ENCODE measurements at places on chromosomes 16 and 17.

DNA sequence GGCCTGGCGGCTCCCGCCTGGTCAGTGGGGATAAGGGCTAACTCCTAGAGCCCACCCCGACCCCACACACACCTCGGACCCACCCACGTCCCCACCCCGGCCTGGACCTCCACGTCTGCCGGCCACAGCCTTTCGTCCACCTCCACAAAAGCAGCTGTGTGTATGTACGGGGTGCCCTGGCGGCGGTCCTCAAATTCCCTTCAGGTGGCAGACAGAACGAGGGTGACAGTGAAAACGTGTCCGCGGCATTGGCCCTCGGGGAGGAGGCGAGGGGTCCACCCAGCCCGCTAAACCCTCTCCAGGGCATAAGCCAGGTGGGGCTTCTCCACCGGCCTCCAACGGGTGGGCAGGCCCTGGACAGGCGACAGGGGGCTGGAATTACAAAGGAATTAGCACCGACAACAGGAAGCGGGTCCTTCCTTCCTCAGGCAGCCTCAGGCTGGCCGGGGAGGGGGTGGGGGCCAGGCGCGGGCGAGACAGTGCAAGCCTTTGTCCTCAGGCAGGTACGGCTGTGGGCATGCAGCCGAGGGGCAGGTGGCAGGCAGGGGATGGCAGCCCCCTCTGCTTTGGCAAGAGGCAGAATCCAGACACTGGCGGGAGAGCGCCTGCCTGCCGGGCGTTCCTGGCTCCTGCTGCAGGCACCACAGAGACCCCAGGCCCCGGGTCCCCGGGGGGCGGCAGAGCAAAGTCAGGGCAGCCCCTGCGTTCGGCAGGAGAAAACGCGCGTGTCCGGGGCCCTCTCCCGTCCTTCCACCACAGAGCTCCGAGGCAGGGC is 12.3 kb upstream of the PITPNA start:
- DNase-seq, result no peak

GRCh38 chr17:992933-993332 is 4.0 kb upstream of the TIMM22 start:
- peak; percentile 43 for DNase-seq

GRCh38 chr17:72977771-72978417 is 114.6 kb downstream of the SLC39A11 start:
- DNase-seq, result no peak

DNA sequence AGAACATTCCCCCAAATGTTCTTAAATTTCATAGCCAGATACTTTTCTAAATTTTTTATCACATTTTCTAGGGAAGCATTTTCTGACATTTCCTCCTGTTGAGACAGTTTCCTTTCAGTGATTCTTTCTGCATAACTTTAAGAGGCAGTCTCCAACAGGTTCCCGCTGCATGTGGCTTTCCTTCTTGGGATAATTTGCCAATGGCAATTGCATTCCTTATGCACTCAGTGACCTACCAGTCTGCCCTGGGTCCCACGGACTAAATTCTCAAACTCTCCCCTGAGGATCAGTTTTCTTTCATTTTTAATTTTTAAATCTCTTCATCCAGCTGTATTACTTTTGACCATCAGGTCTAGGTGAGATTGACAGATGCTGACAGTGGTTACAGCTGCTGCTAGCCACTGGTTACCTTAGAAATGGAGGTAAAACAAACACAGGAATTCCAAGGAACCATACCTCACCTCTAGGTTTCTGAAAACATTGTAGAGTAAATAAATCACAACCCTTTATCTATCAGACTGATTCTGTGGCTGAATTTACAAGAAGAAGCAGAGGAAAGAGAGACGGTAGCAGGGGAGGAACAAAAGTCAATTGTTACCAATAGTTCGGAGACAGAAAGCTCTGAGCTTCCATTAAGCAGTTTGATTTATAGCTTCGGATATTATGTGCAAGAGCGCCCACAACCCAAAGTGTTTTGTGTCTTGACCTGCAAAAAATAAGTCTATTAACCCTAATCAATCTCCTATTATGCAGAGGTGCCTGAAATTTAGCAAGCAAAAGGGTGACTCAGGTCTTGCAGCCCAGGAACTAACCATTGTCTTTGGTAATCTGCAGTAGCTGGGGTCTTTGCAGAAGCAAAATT is 216.0 kb downstream of the PMP22 start:
- DNase-seq, result no peak

- DNase-seq, result no peak
Observed at GRCh38 chr17:74326506-74326905, 480 bp downstream of the KIF19 start.

DNA sequence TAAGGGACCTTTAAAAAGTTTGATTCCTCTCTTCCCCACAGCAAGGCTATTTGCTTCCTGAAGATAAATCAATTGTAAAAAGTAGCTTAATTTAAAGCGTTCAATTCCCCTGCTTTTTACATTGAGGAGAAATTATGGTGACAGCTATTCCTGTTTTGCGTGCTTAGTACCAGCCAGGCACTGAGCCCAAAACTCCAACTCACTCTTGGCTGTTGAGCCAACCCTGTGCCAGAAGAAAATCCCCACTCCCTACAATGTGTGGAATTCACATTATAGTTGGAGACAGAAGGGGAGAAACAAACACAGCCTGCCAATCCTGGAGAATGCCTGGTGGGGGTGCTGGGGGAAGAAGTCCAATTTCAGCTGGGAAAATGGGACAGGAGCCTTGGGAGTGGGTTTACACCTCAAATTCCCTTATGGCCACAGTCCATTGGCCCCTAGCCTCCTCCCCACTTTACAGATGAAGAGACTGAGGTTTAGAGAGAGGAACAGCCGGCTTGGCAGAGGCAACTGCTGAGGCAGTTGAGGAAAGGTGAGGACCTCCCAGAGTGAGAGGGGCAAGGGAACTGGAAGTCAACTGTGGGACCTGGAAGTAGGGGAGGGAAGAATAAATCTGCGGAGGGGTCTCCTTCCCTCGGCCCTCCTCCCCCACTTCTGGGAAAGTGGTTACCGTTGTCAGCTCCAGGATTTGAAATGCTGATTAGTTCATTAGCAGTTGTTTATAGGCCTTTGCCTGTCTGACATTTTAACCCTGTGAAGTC is 26.1 kb downstream of the CDH1 start:
- DNase-seq, result no peak

GRCh38 chr16:78211946-78212345 is 112.5 kb downstream of the WWOX start:
- DNase-seq, result no peak

DNA sequence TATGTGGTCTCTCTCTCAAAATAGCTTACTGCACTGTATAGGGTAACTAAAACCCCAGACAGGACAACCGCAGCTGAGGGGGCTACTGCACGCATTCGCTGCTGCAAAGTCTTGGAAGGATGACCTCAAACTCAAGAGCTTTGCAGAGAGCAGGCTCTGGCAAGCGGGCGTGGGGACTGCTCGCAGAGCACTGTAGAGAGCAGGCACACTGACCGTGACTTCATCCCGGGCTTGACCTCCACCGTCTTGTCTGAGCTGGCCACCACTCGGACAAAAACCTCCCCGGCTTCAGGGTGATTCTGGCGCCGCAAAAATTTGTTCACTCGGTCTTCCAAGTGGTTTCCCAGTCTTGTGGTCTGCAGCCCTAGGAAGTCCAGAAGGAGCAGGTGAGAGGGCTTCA is 22.9 kb upstream of the TRAP1 start:
- DNase-seq, result no peak

DNA sequence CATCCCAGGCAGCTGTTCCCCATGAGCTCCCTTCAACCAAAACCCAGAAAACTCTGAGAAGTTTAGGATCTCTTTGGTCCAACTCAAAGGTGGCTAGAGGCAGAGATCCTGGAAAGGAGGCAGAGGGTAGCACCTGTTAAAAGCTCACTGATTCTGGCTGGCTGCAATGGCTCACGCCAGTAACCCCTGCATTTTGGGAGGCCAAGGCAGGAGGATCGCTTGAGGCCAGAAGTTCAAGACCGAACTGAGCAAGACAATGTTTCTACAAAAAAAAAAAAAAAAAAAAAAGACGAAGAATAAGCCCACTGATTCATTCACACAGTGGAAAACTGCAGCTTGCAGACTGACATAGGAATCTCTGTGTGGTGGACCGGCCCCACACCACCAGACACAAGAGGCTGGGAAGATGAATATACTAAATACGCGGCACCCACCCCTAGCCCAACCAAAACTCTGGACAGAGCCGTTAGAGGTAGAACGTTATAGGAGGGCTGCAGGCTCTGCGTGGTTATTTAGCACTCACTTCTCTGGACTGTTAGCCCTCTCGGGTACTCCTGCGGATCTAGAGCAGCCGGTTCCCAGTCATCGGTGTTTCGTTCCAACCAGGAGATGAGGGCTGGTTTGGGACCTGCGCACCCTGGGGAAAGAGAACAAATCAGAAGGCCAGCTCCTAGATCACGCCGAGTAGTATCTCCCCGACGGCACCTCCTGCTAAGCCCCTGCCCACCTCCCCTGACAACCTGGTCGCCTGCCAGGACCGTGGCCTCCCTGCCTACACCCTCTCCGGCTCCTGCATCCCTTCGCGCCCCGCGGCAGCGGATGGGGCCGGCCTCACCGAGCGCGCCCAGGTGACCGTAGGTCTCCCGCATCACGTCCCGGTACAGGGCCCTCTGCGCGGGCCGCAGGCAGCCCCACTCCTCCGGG is 925 bp downstream of the ZNF689 start:
- DNase-seq, result peak; percentile 63

GRCh38 chr16:57372372-57373116 is at the start of gene CX3CL1:
CX3CL1 (plus strand) TSS chr16:57372490; CDS start chr16:57372569, 79 bp downstream.
- DNase-seq, result peak; percentile 75

- DNase-seq, result peak; percentile 14
Observed at GRCh38 chr16:73171380-73171779, 123.5 kb upstream of the ZFHX3 start.

- DNase-seq, result no peak
Observed at GRCh38 chr17:76579281-76579680, 6.4 kb downstream of the ST6GALNAC2 start.

- no peak for DNase-seq
Observed at GRCh38 chr17:63969278-63969677, 3.4 kb downstream of the SCN4A start.

DNA sequence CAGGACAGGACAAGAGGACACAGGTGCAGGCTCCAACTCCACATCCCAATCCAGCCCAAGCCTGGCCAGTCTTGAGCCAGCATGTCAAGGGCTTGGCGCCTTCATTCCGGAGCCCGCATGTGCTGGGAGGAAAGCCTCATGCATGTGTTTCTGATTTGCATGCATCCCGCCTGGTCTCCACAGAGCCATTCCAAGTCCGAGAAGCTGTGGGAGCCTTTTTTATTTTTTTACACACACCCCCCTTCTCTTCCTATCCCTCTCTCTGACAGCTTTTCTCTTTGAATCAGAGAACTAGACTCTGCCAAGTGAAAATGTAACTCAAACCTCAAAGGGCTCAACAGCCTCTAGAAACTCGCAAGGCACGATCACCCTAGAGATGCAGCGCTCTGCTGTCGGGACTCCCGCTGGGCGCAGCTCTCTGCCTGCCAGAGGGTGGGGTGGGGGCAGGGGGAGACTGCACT is 45.1 kb downstream of the NOG start:
- DNase-seq, result no peak

- DNase-seq, result no peak
Observed at GRCh38 chr17:28272166-28272565, 46.8 kb upstream of the TMEM97 start.

GRCh38 chr17:63639125-63639524 is 16.9 kb downstream of the MAP3K3 start:
- DNase-seq, result no peak

DNA sequence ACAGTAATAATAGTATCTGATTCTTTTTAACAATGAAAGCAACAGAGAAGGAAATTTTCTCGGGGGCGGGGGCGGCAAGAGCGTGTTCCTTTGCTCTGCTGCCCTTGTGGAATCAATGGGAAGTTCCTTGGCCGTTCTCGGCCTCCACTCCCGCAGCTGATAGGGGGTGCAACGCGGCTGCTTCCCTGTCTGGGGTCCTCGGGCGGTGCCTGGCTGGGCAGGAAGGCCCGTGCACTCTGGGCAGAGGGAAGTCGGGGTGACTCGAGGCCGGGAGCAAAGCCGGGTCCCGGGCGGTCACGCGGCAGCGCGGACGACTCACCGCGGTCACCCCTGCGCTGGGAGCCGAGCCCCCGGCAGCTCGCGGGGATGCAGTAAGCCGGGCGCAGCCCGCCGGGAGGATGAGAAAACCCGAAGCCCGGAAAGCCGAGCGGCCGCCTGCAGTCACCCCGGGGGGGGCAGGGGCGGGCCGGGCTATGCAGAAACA is 2.5 kb downstream of the TUBB3 start:
- DNase-seq, result peak; percentile 58

- DNase-seq, result no peak
Observed at GRCh38 chr16:16006650-16007049, 57.2 kb downstream of the ABCC1 start.

DNA sequence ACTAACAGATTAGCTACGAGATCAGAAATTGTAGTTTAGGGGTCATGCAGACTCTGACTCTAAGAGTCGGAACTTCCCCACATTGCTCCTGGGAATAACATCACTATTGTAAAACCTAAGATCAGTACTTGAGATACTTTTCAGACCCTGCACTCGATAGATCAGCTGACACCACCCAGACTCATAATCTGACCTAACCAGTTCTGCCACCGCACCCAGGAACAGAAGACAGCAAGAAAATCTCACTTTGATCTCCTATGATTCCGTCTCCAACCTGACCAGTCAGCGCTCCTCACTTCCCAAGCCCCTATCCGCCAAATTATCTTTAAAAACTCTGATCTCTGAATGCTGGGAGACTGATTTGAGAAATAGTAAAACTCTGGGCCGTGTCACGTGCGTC is 27.2 kb upstream of the ASGR2 start:
- DNase-seq, result no peak

GRCh38 chr17:80498242-80498919 is 22.0 kb upstream of the NPTX1 start:
- no peak for DNase-seq

DNA sequence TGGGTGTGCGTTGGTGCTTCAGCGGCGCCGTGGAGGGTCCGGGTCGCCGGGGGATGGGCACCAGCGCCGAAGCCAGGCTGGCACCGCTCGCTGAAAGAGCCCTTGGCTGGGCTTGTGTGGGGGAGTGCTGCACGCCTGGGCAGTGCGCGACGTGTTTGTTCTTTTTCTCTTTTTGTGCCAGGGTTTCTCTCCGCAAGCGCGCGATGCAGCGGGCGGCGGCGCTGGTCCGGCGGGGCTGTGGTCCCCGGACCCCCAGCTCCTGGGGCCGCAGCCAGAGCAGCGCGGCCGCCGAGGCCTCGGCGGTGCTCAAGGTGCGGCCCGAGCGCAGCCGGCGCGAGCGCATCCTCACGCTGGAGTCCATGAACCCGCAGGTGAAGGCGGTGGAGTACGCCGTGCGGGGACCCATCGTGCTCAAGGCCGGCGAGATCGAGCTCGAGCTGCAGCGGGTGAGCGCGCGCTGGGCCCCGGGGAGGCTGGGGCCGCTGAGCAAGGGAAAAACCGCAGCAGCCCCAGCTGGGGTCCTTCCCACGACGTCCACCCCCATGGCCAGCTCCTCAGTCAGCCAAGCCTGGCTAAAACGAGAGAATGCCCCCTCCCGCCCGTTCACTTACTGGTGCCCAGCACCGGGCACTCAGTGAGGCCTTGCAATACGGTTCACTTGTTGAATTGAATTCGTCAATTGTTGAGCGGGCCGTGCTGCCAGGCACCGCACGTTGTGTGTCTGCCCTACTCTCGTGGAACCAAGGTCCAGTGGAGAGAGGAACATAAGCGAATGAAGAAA is 541 bp downstream of the GPT2 start:
- DNase-seq, result peak; percentile 36

GRCh38 chr17:49457564-49458535 is 37.2 kb upstream of the NGFR start:
- peak; percentile 40 for DNase-seq
